ENCODE measurements at places on chromosomes 1 and 21.

GRCh38 chr1:216095400-216095799, 327.8 kb downstream of the USH2A start:
- DNase-seq = no peak

GRCh38 chr1:171929121-171929520, 87.8 kb downstream of the DNM3 start:
- DNase-seq = no peak

- DNase-seq = peak; percentile 99
These were observed 102.3 kb upstream of the LMO4 start for GRCh38 chr1:87226341-87226760.

DNA sequence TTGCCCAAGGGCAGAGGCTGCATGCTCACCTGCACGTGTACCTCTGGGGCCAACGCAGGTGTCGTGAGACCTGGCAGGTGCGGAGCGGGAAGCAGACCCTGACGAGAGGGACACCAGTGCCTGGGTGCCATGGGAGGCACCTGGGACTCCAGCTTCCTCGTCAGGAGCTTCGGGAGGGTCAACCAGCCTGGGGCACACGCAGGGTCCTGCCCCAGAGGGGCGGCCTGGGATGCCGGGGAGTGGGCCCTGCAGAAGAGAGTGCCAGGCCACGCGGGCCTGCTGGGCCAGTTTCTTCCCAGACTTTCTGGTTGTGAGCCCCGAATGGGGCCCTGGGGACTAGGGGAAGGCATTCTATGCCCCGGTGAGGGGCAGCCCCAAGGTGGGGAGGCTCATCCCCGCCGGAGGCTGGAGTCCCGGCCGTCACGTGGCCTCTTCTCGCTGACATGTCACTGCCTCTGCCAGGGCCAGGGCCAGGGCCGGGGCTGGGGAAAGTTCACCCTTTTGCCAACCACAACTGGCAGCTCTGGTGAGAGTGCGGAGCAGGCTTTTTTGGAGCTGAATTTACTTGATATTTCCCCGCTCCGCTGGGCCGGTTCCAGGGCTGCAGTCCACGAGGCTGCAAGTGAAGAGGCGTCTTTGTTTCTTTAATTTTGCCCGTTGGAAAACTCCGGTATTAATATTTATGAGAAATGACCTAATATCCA, 38.5 kb upstream of the ACTRT2 start:
- DNase-seq = no peak

DNA sequence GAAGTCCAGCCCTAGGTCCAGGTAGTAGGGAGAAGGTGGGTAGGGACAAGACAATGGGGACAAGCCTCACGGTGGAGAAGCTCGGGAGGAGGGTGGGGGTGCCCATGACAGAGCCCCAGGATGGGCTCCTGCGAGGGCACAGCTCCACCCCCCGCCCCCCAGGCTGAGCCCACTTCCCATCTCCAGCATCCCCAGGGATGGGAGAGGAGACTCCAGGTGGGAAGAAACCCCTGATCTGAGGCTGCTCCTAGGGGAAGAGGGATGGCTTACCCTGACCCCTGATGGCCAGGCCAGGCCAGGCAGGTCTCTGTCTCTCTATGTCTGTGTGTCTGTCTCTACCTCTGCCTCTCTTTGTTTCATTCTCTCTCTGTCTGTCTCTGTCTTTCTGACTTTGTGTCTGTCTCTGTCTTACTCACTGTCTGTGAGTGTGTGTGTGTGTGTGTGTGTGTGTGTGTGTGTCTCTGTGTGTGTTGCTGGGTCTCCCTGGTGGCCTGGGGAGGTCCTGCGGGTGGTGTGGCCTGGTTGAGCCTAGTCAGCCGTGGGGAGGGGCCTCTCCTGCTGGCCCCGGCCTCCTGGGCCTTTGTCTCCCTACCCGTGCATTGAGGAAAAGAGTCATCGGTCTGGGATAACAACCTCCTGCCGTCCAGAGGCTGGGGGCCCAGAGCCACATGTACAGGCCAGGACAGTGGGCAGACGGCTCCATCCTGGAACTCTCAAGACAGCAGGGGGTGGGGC, 45.7 kb downstream of the WNT9A start:
- DNase-seq = peak; percentile 16

Measured in fibroblast of pulmonary artery (primary cell).